ENCODE measurements at places on chromosomes 13 and 19.

DNA sequence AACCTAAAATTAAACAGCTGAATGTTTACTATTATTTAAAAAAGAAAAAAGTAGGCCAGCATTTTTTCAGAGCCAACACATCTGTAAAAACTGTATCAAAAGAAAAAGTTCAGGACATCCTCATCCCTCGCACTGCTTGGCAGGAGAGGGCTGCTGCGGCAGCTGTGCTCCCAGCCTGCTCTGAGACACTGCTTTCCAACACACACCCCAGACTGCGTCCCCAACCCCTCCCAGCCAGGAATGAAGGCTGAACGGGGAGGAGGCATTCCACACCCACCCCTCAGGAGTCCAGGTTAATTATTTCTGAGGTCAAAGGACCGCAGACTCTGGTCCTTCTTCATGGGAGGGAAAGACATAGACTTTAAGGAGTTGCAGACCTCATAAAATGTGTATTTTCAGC lies 43.1 kb downstream of the COL4A1 start:
- no peak for DNase-seq

DNA sequence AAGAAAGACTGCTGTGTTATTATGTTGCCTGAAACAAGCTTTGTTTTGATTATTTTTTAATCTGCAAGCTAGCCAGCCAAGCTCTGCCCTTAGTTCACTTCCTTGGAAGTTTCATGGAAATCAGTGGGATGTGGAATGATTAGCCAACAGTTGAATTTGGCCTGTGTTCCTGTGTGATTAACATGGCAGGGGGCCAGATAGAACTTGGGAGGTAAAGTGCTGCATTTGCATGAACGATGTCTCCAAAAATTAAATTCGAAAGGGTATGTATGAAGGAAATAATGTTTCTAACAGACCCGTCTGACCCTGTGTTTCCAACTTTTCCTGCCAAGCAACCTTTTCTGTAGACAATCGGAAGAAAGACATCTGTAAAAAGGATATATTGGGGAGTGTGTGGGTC lies 32.2 kb downstream of the UFM1 start:
- no peak for DNase-seq

DNA sequence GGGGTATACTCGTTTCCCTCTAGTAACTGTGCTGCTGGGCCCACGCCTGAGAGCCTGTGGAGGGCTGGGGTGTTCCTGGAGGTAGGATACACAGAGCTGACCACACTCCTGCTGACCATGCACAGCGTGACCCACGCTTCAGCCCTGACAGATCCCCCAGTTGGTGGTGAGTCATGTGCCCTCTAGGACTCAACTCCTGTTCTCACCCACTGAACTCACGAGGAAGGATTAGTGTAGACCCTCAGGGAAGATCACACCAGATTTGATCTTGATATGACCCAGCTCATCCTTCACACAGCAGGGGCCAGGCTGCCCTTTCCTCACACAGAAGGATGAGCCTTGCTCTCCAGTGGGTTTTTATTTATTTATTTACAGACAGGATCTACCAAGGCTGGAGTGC lies 13.3 kb upstream of the ACP7 start:
- DNase-seq = peak; percentile 40

GRCh38 chr13:64992314-64992713 lies 2237.8 kb downstream of the PCDH9 start:
- DNase-seq = no peak

- DNase-seq = no peak
Observed at GRCh38 chr13:43881580-43881979, 1.9 kb downstream of the LACC1 start.

DNA sequence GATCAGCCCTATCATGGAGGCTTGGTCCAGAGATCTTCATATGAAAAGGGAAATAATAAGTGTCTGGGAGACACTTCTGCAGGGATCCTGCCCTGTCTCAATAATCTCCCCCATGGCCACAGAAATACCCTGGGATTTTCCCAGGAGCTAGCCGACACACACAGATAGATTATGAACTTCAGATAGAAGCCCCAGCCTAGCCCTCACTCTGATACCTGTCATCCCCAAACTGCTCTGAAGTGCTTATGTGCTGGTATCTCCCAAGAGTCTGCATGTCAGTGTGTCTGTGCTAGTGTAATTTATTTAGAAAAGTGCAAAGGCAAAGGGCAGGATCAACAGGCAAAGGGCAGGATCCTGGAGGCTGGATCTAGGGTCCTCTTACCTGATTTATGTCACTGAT lies 38.7 kb upstream of the ZNF766 start:
- DNase-seq = no peak

GRCh38 chr19:20558571-20558970 lies 7.0 kb downstream of the ZNF737 start:
- DNase-seq = no peak

GRCh38 chr19:45780448-45781213 lies 1.7 kb downstream of the DMPK start:
- no peak for DNase-seq

DNA sequence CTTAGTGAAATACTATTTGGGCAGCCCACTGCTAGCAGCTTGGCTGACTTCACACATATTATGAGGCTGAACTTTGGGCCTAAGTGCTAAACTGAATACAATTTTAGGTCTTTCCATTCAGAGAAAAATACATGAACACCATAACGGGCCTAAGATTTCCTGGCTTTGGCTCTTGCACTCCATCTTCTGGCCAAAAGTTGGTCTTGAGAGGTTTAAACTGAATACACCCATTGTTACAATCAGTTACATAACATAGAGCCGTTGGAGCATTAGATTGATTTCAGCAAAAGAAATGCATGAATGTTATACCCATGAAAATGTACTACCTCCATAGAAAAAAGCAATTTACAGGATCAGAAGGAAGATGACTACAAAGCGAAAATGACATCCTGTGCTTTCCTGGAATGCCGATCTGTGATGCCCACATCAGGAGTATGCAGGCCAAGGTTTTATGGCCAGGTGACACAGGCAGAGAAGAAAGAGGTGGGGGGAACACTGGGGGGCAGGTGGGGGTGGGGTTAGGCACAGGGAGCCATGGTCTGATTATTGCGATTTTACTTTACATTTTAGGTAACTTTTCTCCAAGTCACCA lies 11.1 kb upstream of the SHISA2 start:
- peak; percentile 58 for DNase-seq

DNA sequence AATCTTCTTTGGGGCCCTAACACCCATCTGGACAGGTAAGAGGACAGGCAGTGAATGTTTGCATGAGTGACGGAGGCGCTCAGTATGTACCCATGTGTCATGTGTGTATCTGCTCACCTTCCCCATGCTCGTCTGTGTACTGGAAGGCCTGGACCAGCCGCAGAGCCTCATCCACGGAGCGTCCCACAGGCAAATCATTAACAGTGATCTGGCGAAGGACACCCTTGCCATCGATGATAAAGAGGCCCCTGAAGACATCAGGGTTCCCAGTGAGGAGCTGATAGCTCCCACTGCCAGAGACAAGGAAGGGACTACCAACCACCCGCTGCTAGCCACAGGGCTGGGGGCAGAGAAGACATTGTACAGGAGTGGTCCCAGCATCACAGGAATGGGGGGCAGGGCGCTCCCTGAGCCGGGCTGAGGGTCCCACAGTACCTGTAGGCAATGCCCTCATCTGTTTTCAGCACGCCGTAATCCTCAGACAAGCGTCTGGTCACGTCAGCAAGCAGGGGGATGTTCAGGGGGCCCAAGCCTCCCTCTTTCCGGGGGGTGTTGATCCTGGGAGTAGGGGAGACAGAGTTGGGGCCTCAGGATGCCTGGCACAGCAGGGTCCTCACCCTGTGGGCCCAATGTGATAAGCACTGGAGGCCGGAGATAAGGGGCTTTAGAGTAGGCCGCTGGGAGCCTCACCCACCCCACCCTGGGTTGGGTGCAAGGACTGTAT lies 1.7 kb downstream of the PRDX2 start:
- no peak for DNase-seq

- DNase-seq = no peak
Observed at GRCh38 chr13:80901111-80901510, 560.2 kb upstream of the SPRY2 start.

- DNase-seq = no peak
Observed at GRCh38 chr13:30313311-30313710, 6.0 kb upstream of the KATNAL1 start.

GRCh38 chr19:42285541-42285941 lies 16.4 kb upstream of the PRR19 start:
- DNase-seq = no peak

DNA sequence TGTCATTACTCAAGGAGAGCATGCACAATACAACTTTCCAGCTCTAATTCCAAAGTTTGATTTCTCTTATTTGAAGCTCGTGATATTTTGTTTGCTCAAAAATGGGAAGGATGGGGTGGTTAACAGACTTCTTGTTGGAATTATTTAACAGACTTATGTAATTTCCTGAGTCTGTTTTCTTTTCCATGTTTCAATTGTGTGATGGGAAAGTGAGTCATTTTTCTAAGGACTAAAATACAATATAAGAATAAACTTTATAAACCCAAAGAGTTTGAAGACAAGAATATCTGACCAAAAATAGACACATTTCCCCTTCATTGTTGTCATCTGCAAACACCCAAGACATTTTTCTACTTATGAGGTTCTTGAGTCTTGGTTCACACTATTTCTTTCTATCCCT lies 211.8 kb upstream of the SLITRK5 start:
- no peak for DNase-seq

- peak; percentile 57 for DNase-seq
Observed at GRCh38 chr13:50676602-50677001, 166.9 kb downstream of the DLEU7 start.

DNA sequence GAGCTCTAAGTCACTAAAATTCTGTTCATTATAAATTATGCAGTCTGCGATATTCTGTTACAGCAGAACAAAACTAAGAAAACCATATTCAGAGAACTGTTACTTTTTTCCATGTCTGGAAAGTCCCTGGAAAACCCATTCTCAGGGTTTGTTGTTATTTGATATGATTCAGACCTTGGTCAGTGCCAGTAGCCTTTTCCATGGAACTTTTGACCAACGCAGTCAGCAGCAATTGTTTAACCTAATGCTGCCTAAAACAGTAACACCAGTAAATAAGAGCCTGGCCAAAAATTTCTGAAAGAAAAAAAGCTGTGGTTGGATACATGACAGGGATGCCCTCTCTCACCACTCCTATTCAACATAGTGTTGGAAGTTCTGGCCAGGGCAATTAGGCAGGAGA lies 402.7 kb downstream of the TBC1D4 start:
- no peak for DNase-seq

DNA sequence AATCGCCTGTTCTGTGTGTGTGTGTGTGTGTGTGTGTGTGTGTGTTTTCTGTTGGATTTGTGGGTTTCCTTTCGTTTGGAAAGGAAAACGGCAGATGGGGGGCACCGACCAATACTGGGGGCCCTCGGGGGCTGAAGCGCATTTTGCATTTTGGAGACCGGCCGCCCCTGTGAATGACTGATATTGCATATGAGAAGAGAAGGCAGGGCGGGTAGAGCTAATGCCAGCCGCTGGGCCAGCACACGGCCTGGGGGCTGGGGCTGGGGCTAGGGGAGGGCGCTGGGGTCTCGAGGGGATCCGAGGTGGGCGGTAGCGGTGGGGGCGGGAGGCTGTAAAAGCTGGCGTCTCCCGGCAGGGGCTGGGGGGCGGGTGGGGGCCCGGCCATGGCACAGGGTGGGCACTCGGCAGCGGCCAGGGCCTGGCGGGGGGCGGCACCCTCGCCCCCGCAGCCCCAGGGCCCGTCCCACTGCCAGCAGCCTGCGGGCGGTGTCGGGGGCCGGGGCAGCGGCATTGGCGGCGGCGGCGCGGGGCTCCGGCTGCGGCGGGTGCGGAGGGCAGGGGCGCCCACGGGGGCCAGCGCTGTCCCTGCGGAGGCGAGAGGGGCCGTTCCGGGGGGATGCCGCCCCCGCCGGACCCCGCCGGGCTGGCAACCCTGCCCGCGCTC lies 11.2 kb downstream of the ANO8 start:
- no peak for DNase-seq

DNA sequence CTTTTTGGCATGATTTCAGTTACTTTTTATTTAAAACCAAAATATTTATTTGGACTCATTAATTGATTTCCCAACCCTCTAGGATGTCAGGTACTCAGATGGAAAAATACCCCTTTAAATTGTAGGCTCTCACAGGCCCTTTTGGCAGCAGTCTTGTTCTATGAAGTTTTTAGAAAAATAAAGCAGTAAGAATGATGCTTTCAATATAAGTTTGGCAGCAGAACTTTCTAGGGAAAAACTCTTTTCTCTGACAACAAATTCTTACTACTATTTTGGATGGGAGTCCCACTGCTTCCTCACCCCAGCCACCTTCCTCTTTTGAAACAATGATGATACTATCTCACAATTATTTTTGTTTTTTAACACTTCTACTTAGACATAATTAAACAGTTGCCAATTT lies 581.6 kb upstream of the SGCG start:
- no peak for DNase-seq

DNA sequence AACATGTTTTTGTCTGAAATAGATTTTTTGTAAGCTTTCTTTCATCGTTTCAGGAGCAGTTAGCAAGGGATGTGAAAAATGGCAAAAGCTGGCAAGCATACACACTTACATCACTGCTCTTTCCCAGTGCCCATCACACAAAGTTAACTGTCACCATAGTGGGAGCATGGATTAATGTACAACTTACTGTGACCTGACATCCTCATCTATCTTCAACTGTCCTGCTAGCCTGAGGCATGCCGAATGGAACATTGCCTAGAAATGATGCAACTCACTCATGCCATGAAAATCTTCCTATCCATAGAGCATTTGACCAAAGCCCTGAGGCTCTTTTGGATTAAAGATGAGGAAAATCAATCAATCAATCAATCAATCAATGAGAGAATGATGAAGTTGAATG lies 491.7 kb upstream of the SLC10A2 start:
- DNase-seq = no peak

DNA sequence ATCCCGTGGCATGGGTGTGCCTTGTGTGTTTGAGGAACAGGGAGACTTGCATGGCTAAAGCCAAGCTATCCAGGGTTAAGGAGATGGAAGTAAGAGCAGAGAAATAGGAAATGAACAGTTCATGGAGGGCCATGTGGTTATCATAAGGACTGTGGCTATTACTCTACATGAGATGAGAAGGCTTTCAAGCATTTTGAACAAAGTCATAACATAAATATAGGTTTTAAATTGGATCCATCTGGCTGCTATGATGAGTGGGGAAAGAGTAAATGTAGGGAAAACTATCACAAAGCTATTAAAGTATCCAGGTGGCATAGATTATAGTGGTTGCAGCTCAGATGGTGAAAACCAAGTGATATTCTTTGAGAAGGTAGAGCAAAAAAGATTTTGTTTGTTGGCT lies 184.1 kb downstream of the PCDH17 start:
- no peak for DNase-seq

DNA sequence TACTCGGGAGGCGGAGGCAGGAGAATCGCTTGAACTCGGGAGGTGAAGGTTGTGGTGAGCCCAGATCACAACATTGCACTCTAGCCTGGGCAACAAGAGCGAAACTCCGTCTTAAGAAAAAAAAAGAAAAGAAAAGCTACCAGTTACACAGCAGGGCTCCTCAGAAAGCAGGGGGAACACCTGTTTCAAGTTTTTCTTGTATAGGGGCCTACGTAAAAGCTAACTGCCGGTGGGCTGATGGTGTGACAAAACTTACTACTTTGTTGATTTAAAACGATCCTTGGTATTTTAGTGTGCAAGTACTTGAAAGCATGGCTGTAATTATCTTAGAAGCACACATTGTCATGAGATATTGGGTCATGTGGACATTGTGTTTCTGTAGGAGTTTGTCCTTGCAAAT lies 15.7 kb upstream of the ERVV-1 start:
- DNase-seq = no peak

All from Daoy (cell line).